M059J (cell line): ENCODE measurements at places on chromosomes 5 and 9.

DNA sequence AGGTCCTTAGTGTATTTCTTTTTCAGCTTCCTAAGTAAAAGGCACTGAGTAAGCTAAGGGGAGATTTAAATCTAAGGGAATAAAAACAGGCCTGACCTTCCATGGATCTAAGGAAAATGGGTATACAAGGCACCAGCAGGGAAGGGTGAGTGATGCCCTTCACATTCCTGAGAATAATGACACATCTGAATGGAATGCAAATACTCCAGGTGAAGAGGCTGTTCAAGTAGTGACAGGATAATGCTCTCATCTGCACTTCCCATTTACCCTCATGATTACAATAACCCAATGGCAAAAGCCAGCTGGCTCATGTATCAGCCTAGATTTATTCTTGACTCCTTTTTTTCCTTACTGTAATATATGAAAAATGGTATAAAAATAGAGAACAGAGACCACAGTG, 216.2 kb upstream of the ACTBL2 start:
- DNase-seq, result peak; percentile 89

- DNase-seq, result peak; percentile 70
Observed at GRCh38 chr5:88142886-88143692, 125.6 kb downstream of the TMEM161B start.

- no peak for DNase-seq
Observed at GRCh38 chr9:129549684-129550083, 71.2 kb downstream of the C9orf50 start.

DNA sequence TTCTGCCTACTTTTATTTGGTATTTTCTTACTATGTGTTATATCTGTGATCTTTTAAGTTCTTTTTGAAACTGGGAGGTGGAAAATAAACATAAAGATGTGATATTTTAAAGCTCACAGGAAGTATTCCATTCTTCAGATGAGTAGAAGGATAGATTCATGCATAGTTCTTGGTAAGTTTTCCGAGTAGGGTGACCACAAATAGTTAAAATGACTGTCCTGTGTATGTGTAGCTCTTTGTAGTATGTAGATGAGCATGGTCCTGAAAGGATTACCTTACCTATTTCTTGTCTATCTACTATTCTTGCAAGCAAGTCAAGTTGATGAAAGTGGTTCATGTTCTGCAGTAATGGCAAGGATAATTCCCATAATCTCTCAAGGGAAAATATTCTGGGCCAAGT, 47.7 kb downstream of the SRFBP1 start:
- no peak for DNase-seq

DNA sequence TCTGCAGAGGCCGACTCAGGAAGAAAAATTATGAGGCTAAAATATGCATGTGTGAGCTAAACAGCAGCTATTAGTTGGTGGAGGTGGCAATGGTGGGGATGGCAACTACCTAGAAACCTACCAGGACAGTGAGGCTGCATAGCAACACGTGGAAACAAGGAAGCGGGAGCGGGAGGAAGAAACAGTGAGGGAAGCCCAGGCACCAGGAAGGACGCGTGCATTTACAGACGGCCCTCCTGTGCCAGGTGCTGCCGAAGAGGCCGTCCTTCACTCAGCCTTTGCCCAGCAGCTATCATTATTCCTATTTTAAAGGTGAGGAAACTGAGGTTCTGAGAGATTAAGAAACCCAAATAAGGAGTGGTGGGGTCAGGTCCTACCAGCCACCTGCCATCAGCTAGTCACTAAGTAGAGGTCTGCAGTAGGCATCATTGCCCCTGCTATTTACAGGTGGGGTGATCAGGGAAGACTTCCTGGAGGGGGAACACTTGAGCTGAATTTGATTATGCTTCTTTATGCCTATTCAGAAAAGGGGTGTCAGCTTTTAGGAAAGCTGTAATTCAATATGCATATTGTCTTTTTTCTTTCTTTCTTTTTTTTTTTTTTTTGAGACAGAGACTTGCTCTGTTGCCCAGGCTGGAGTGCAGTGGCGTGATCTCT, 125.3 kb downstream of the CRB2 start:
- DNase-seq, result no peak

GRCh38 chr5:178291161-178291561, 58.6 kb upstream of the PHYKPL start:
- DNase-seq, result no peak

DNA sequence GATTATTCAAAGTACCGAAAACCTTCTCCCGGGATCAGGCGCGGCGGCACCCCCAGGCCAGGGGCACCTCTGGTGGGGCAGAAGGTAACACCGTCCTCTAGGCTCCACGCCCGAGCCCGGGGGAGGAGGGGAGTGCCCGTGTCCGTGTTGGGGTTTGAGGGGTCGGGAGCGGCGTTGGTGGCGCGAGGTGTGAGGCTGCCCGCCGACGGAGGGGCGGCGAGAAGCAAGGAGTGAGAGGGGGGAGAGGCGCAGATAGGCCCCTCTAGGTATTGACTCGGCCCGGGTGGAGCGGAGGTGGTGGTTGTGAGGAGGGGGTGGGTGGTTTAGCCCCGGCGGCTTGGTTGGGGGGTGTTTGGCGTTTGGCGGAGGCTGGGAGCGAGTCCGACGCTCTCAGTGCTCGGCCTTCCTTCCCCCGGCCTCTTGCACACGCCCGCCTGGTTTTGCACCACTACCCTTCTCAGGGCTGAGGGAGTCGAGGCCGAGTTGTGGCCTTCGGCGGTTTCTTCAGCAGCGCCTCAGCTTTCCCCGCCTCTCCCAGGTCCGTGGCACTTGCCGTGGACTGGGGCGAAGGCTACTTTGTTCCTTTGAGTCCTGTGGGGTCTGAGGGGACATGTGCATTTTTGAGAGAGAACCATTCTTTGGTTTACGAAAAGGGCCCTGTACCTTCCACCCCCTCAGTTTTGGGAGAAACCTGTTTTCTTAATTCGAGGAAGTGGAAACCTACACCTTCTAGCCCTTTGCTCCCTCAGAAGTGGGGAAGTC, 450 bp downstream of the GPBP1 start:
- peak; percentile 55 for DNase-seq
